Cardiac fibroblast (primary cell): ENCODE measurements at places on chromosomes 3 and 15.

DNA sequence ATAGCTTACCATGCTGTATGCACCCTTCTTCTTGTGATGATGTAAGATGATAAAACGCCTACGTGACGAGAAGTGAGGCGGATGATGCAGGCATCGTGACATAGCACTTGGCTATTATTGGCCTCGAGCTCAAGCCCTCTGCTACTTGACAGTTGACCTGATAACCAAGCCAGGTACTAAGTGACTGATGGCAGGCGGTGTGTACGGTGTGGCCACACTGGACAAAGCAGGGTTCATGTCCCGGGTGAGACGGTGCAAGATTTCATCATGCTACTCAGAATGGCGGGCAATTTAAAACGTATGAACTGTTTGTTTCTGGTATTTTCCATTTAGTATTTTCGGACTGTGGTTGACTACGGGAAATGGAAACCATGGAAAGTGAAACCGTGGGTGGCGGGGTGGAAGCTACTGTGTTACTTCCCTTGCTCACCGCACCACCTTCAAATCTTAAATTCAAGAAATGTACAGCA, 57.7 kb downstream of the SLC12A8 start:
- DNase-seq, result no peak

DNA sequence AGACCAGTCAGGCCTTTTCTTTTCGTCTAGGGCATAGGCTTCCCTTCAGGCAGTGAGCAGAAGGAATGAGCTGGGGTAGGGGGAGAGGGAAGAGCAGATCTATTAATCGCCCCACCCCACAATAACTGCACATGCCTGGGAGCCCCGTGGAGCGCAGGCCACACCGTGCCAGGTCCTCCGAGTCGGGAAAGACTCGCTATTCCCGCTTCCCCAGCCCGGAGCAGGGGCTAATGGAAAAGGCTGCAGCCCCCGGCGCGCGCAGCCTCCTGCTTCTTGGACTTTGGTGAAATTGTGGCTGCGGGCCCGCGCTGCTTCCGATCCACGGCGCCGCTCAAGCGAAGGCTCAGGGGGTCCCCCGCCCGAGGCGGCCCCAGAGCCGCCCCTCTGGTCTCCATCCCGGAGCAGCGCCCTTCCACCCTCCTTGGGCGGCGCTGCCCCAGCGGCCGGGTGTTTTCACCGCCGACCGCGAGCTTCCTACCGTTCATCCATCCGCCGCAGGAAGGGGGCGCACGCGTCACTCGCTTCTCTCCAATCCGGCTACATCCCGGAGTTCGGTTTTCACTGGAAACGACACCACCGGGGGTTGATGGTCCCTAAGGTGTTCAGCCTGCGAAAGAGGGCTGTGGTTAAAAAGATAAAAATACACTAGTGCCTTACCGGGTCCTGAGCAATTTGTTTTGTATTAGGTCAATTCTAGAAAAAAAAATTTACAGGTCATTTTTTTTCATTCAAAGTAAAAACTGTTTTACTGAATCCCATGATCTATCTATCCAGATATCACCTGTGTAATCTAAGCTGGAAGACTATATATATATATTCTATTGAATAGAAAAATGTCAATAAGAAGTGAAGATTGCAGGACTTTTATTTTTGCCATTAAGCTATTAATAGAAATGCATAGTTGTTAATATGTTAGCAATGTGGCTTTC, 4.4 kb upstream of the SYNM start:
- DNase-seq, result peak; percentile 74

- peak; percentile 60 for DNase-seq
These were observed 2.3 kb upstream of the VPS18 start for GRCh38 chr15:40891810-40892446.

DNA sequence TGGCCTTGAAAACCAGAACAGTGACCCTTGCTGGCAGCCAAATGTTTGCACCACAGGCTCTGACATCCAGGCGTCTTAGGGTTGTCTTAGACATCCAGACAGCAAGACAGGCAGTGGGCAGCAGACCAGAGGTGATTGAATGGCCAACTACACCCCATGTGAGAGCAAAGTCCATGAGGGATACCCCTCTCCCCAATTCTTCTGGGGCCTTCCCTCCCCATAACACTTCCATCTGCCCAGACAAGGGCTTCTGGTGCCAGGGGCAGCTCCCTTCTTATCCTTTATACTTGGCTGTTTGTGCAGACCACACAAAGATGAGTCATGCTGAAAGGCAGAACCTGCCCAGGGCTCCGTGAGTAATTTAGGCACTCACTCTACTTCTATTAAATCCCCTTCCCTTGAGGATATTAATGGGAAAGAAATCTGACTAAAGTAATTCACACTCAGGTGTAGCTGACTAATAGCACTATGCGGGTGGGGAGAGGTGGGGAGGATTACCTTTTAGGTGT, 257.9 kb downstream of the UACA start:
- DNase-seq, result peak; percentile 79

DNA sequence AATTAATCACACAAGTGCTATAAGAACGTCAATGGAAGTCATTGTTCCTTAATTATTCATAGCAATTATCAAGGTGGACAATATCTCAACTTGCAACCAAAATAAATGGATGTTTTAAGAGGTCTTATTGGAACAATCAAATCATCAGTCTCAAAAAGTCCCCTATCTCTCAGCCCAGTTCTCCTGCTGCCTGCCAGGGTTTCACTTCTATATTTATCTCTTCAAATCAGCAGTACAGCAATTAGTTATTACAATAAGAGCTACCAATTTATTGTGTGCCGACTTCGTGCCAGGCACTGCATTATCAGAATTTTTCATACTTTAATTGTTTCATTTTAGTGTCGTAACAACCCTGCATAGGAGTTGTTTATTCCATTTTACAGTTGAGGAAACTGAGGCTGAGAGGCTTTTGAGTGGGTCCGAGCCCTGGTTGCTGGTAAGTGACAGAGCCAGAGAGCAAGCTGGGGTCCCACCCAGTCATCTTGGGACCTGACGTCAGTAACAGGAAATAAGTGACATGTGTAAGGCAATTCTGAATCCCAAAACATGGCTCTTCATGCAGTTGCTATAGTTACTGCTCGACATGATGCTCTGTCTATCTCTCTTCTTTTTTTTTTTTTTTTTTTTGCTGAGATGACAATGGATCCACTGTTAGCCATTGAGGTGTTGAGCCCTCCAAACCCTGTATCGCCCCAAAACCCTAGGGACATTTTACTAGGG, 8.8 kb upstream of the KCTD6 start:
- DNase-seq, result no peak

- DNase-seq, result peak; percentile 68
These were observed 553.1 kb upstream of the CBLB start for GRCh38 chr3:106421909-106422308.

- no peak for DNase-seq
These were observed 32.7 kb downstream of the IQSEC1 start for GRCh38 chr3:13040361-13041074.

DNA sequence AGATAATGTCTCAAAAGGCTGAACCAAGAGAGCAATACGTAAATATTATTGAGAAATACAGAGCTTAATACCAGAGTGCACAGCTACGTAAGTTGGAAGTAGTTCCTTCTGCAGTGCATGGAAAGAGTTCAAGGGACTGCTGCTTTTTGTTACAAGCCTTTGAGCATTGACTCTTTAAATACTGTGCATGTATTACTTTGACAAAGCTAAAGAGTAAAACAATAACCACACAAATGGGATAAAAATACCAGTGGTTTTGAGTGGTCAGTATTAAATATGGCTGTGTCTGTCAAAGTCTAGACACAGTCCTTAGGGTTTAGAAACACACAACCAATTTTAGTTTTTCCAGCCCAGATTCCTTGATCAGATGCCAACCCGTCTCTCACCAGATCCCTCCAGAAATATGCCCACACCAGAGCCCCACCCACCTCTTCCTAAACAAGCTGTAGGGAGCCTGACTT, 62.1 kb downstream of the SSR3 start:
- DNase-seq, result no peak

- DNase-seq, result peak; percentile 65
These were observed 69.5 kb downstream of the KLF15 start for GRCh38 chr3:126287536-126288241.

GRCh38 chr3:120013481-120013880, 80.8 kb downstream of the GSK3B start:
- DNase-seq, result peak; percentile 6

GRCh38 chr15:88382482-88382983, 84.7 kb downstream of the MRPL46 start:
- DNase-seq, result no peak

- DNase-seq, result no peak
These were observed 42.1 kb downstream of the PPCDC start for GRCh38 chr15:75065467-75065850.

DNA sequence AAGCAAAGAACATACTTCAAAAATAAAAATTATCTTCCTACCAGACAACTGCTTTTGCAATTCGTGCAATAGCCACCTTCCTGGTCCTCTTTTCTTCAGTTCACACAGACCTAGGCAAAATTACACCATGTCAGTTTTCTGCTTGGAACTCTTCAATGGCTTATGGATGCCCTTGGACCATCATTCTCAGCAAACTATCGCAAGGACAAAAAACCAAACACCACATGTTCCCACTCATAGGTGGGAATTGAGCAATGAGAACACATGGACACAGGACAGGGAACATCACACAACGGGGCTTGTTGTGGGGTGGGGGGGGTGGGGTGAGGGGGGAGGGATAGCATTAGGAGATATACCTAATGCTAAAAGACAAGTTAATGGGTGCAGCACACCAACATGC, 29.2 kb upstream of the PLSCR5 start:
- no peak for DNase-seq

DNA sequence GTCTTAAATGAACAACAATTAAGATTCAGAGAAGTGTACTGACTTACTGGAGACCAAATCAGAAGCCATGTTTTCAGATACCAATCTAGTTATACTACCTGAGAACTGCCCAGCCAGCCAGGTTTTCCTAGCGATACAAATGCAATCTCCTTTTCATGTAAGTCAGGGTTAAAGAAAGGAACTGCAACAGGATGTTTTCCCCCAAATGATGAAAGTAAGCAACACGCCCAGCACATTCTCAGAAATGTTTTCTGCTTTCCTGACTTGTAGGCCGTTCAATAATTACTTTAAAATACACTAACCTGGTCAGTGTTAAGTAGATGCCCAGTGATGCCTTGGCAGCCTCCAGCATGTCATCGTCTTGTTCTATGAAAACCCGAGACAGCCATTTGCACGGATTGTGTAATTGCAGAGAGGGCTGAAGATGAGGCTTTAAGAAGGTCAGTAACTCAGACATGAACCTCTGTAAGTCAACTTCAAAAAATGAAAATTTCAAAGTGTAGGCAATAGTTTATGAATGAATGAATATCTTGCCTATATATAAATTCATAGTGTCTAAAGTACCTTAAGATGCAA, 30.3 kb downstream of the LINS1 start:
- no peak for DNase-seq
